Stimulated activated CD4-positive, alpha-beta T cell treated with anti-CD3 and anti-CD28 coated beads, Interleukin-1b, Interleukin-23, amount 100 ng/mL, for 24 hours (primary cell): ENCODE measurements at places on chromosomes 1 and 21.
A peak's percentile ranks its signal among the peaks of the same experiment; 100 is the strongest.

- no peak for DNase-seq
Measured at GRCh38 chr21:46409641-46410406, 48.9 kb upstream of the DIP2A start.

GRCh38 chr1:153957744-153958110 is 685 bp downstream of the CRTC2 start:
- DNase-seq, result no peak

DNA sequence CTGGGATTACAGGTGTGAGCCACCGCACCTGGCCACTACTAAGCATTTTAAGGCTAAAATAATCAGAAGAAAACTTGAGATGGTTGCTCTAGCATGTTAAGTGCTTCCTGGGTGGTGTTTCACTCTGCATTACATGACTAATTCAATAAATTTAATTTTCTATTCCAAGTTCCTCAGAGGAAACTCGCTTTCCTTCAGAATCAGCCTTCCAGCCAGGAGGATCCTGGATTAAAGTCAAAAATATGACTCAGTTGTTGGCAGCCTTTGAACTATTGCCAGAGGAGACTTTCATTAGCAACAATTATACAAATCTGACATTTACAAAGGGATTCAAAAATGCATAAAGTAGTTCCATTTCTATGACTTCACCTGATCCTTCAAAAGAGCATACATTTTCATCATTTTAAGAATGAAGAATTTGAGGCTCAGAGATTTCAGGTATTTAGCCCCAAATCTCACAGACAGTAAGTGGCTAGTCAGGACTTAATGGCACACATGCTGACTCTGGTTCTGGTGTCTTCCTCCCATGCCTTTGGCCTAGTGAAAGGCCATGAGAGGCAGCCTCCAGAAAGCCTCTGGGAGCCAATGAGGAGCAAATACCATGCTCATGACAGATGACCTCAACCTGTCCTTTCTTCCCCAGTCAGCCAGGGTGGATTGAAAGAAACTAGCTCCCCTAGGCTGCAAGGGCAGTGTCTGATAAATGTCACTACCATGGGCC is 115.7 kb downstream of the MAP3K21 start:
- DNase-seq, result no peak

DNA sequence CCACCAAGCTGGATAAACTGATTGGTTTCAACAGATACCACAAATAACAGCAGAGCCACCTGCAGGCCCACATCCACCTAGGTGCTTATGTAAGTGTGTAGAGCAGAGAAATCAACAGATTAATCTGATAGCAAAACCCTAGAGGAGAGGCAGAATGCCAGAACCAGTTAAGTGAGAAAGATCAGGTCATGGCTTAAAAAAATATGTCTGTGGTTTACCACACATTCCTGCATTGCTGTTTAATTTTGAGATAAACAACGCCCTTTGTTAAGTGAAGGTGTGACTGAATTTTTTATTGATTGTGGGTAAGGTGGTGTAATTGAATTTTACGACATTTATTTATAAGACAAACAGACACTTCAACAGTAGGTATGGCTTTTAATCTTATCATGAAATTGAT is 21.2 kb downstream of the CRNN start:
- no peak for DNase-seq

DNA sequence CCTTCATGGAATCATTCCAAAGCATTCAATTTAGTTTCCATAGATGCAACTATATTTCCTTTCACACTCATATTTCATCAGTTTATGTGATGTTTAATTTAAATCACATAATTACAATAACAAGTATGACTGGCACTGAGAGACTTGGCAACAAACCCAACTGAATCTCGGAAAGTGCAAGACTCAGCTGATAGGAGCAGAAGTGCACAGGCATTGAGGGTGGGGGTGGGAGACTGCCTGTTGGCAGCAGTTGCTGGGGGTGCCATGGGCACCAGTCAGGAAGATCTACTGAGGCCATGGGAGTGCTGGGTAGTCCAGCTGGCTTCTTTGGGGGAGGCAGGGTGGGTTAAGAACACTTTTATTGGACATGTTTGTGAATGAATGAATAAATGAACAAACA is 10.4 kb upstream of the HMGB4 start:
- DNase-seq, result no peak

GRCh38 chr1:24182061-24182460 is 5.0 kb downstream of the IFNLR1 start:
- no peak for DNase-seq

DNA sequence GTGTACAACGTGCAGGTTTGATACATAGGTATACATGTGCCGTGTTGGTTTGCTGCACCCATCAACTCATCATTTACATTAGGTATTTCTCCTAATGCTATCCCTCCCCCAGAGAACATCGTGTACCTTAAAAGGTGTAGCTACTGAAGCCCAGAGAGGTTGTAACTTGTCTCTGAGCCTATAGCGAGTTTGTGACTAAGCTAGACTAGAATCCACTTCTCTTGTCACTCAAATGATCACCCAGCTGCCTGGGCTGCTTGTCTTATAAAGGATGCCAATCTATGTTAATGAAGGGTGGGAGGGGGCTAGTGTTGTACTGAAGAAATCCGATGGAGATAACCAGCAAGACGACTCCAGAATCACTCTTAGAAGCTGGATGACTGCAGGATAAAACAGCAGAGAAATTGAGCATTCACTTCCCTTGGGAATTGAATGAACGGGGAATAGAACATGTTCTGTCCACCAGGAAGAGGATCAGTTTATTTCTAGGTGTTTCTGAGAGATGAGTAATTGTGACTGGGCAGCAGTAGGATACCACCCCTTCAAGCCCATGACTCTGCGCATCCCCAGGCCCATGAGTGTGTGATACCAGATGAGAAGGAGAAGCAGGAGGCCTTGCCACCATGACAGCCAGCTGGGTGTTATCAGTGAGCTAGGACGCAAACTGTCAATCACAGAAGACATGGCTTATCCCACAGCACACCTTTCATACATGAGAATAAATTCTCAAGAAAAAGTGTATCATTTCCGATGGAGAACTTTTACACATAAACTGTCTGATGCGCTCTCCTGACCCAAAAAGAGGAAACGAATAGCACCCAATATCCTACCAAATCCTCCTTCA is 390.4 kb downstream of the NTNG1 start:
- no peak for DNase-seq

DNA sequence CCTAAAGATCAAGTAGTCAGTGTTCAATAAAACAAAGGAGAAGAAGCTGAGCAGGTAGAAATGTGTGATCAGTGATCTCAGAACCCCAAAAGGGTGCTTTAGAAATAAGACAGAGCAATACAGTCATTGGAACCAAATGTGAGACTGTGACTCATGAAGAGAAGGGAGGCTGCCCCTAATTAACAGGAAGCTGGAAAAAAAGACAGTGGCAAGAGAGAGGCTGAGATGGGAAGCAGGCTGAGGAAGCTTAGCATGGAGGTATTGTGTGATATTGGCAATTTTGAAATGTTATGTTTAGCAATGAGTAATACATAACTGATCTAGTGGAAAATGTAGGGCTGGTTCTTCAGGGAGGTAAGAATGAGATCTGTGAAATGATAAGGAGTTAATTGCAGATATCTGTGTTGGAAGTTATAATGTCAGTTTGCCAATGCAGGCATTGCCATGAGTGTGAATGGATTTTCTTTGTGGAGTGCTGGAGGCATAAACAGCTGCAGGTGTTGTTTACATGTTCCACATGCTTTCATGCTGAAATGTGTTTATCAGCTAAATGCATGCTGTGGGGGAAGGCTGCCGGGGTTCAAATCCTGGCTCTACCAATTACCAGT is 90.6 kb upstream of the CACNA1E start:
- DNase-seq, result no peak

DNA sequence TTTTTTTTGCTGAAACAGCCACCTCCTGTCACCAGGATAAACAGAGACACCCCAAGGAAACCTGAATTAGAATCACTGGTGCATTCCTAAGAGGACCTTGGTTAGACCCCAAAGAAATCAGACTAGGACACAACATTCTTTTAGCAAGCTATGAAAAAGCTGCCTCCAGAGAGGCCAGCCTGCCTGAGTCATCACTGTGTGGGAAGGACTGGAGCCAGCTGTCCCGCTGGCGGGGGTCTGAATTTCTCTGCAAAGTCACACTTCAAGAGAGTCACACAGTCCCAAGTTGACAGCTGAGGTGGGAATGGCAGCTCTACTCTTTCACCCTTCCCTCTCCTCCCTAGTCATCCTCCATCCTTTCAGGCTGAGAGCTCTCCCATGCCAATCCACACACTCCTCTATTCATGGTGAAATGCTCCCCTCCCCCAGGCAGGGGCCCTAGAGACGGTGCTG is 405.0 kb upstream of the POU3F1 start:
- DNase-seq, result no peak

GRCh38 chr1:58155418-58156123 is 391.0 kb downstream of the OMA1 start:
- DNase-seq, result no peak

- DNase-seq, result no peak
Measured at GRCh38 chr1:93196591-93196990, 16.1 kb downstream of the CCDC18 start.

DNA sequence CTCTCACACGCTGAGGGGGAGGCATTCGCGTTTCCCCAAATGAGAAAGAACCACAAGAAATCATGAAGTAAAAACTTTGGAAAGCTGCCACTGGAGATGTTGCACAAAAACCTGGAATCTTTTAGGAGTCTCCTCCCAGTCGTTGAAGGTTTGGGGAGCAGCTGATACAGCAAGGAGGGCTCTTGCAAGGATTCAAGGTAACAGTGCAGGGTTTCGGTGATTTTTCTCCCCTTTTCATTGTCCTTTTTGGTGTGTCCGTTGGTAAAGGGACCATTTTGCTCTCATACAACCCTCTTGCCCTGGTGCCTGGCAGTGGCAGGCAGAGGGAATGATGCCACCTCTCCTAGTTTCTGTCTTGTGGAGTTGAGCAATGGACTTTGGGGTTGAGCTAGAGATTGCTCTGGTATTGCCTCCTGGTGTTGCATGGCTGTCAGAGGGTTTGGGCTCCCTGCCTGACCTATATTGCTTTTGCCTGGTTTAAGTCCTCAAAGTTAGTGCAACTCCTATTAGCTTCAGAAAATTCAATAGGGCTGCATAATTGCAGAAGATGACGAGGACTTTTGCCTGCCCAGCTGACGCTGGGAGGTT is 872 bp downstream of the BRINP2 start:
- DNase-seq, result no peak

DNA sequence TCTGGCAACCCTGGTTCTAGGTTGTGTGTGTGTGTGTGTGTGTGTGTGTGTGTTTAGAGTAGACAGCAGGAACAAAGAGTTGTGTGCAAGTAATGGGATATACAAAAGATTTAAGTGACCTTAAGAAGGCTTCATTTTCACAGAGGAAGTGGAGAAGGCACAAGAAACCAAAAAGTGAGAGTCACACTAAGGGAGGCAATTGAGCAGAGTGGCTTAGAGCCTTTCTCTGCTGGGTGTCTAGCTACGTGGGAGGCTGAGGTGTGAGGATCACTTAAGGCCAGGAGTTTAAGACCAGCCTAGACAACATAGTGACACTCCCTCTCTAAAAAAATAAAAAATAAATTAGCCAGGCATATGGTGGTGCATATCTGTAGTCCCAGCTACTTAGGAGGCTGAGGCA is 44.4 kb upstream of the HAO2 start:
- DNase-seq, result no peak

- DNase-seq, result no peak
Measured at GRCh38 chr1:65992165-65992821, 199.6 kb downstream of the PDE4B start.

GRCh38 chr21:38777015-38777414 is 28.7 kb upstream of the ETS2 start:
- no peak for DNase-seq

DNA sequence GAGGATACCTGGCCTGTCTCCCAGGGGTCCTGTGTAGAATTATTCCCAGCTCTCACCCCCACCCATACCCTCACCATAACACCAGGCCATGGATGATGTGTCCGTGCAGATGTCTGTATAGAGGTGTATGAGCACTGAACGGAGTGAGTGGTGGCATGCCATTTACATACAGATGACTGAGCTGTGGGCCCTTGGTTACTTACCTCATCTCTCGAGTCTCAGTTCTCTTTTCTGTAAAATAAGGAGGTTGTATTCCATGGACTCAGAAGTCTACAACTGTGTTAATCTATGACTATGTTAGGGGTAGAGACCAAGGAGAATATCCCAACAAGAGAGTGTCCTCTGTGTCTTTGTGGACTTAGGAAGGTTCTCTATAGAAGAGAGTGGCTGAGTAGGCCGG is 65.6 kb upstream of the CD1D start:
- no peak for DNase-seq

GRCh38 chr1:46606255-46606965 is 2.3 kb upstream of the MKNK1 start:
- DNase-seq, result no peak

- DNase-seq, result no peak
Measured at GRCh38 chr21:14448784-14449183, 65.8 kb upstream of the HSPA13 start.

DNA sequence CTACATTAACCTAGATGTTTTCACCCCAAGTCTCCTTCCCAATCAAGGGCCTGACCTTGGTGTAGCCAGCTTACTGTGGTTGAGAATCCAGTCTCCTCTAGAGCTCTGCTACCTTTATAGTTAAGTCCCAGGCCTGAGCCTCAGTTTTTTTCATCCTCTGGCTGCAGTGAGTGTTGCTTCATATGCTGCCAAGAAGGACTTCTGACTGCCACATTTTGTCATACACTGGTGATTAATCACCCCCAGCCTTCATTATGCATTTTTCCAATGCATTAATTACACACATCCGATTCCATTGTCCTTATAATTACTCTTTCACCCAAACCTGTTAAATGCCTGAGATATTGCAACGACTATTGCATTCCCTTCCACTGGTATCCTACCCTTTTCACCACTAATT is 66.3 kb upstream of the FGGY start:
- DNase-seq, result no peak

- no peak for DNase-seq
Measured at GRCh38 chr1:115056395-115056798, 26.8 kb downstream of the TSHB start.

GRCh38 chr1:3633344-3634058 is 8.7 kb downstream of the TPRG1L start:
- no peak for DNase-seq

DNA sequence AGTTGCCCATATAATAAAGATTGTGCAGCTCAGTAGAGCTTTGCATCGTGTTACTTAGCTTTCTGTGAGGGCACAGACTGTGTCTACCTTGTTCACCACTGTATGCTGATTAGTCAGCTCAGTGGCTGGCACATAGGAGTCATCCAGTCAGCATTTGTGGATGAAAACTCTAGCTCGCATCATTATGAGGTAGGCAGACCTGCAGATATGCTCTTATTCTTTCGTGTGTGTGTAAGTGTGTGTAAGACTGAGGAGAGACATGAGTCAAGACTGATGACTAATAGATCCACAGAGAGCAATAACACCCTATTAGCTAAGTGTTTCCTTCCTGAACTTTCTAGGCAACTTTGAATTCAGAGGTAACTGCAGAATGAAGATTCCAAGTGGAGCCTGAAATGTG is 17.1 kb downstream of the TTF2 start:
- DNase-seq, result peak; percentile 44

- no peak for DNase-seq
Measured at GRCh38 chr1:206911064-206911663, 10.6 kb downstream of the FCMR start.
